Cerebellar nuclear complex (tissue), 1 donor: ENCODE measurements at places on chromosomes 12 and 14.

- DNase-seq = no peak
Observed at GRCh38 chr12:104985206-104985605, 910 bp upstream of the NOPCHAP1 start.

DNA sequence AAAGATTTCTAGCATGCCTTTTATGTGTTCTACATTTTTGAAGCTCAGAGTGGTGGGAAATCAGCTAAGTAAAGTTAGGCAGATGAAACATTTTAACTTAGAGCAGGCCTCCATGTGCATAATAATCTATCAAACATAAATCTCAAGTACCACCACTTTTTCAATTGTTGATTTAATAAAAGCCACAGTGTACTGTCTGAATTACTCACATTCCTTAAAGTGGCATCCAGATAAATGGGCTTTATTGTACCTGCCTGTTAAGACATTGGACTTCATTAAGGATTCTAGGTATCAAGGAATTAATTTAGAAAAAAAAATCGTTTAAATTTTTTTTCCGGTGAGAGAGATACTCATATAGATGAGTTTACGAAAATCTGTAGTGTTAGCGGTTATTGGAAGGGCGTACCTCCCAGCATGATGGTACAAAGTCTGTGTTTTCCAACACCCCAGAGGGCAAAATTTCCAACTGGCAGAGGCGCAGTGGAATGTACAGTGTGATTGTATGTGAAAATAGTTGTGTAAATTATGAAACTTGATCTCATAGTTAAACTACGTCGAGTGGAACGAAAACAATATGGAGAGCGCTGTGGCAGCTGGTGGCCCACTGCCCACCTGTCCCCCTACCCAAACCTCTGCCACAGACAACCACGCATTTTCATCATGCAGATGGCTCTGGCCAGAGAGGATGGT, 25.0 kb downstream of the ELK3 start:
- DNase-seq = no peak

GRCh38 chr12:118980407-118981014, 830 bp upstream of the SRRM4 start:
- DNase-seq = no peak

GRCh38 chr14:101495284-101495683, 66.0 kb upstream of the DIO3 start:
- no peak for DNase-seq

- DNase-seq = no peak
Observed at GRCh38 chr12:132194556-132194955, 50.3 kb downstream of the NOC4L start.

- no peak for DNase-seq
Observed at GRCh38 chr12:121949648-121950397, 31.4 kb downstream of the CFAP251 start.

DNA sequence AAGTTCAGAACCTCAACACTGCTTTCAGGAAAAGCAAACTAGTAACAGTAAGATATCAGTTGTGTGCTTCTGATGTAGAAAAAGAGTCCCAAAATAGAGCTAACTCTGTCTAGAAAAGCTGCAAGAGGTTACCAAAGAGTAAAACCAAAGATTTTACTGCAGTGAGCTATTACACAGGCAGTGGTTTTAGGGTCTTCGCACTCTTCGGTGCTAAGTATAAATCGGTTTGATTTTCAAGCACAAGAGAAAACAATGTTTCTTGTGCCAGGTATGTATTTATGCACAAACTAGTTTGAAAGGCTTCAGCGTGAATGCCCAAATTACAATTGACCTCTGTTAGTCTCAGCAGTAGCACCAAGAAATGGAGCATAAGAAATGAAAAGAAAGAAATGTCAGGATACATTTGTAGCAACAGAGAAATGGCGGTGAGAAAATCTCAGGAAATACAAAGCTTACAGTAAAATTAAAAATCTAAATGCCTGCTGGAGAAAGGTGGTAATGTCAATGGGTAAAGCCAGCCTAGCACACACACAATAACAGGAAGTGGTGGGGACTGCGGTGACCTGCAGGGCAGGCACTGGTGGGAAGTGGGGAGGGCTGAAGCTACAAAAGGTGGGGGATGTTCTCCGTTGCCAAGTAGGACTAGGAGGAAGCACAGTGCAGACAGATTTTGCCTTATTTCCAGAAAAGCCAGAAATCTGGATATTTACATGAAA, 18.0 kb upstream of the DYRK2 start:
- DNase-seq = no peak

DNA sequence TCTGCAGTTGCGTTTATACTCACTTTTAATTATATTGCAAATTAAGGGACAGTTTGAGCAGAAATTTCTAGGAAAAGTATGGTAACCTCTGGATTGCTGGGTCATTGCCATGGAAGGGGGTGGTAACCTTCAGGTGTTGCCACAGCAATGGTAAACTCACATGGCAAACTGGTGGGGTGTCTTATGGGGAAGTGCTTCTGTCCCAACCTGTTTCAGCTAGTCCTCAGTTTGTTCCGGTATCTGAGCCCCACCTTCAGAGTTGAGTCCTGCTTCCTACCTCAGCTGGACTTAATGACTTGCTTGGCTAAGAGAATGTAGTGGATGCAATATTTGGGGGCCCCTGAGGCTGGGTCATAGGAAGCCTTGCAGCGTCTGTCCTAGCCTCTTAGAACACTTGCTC, 7.3 kb upstream of the CLMN start:
- DNase-seq = no peak

DNA sequence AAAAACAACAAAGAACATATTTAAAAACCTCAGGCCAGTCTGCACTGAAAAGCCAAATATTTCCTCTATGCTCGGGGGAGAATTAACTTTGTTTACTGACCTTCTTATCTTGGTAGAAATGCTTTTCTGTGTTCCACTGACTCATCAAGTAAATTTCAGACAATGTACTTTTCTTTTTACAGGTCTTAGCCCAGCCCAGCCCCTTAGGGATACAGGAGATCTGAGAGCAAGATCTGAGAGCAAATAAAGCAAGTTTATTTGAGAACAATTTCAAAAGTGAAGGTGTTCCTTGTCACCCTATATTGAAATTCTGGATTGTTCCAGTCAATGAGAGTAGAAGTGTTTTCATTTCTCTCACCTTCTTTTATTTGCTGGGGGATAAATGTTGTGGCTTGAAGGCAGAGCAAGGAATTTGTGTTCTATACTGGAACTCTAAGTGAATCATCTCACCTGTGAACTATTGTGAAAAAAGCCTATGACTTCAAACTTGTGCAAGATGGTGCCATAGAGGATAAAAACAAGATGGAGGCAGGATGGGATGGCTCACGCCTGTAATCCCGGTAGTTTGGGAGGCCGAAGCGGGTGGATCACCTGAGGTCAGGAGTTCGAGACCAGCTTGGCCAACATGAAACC, 7.9 kb upstream of the GPRC5A start:
- no peak for DNase-seq

DNA sequence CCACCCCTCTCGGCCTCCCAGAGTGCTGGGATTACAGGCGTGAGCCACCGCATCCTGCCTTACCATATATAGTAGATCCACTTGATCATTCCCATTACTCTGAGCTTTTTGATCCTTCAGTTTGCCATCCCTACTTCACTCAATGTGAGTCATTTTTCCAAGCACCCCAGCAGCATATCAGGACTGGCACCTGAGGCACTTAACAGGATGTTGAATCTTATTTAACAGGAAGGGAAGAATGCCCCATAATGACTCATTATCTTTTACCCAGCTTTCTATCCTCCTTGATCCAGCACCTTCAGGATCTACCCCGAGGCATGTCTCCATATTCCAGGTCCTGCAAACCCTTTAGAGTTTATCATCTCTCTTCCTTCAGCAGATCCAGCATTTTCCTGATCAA, 84.9 kb upstream of the CMKLR1 start:
- no peak for DNase-seq

DNA sequence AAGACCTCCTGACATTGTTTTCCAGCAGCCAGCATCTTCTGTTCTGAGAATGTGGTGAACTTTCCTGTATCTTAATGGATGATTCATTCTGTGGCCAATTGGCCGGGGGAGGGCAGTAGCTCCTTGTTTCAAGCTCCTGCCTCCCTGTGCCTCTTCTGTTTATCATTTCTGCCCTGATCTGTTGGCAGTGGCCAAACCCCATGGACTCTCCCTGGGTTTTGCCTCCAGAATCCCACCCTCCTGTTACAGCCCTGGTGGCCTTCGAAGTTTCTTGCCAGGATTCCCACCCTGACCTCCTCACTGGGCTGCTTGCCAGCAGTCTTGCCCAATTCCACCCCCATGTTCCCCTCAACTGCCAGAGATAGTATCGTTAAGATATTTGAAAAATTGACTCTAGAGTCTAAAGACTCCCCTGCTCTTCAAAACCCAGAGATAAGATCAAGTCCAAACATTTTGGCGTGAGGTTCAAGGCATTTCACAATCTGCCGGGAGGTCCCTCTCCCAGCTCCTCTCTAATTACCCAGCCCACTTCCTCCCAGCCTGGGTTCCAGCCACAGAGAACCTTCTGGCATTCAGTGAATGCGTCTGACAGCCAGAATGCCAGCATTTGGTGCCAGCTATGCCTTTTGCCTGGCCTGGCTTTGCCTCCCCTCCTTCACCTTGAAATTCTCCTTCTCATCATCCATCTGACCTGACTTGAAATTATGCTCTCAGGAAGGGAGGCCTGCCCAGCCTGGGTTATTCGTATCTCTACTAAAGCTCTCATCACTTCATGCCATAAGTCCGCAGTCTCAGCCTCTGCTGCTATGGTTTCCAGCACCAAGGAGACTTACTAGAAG, 37.7 kb upstream of the TXNRD1 start:
- DNase-seq = no peak

DNA sequence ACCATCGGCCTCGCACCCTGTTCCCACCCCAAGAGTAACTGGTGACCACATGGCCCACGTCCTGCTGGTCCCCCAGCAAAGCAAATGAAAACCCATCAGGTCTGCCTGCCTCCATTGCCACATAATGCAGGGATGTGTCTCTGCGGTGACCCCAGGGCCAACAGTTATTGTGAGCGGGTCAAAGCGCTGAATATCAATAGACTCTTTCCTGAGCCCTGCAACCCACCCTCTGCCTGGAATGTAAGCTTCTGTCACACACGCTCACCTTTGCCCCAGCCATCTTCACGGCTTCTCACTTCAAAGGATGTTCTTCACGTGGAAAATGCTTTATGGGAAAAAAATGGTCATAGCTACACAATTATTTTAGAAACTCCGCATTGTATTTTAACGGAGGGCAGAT, 63.9 kb downstream of the FZD10 start:
- DNase-seq = no peak

GRCh38 chr14:100165376-100165775, 5.9 kb upstream of the DEGS2 start:
- no peak for DNase-seq

- DNase-seq = no peak
Observed at GRCh38 chr14:20415782-20416206, 2.5 kb upstream of the TEP1 start.

DNA sequence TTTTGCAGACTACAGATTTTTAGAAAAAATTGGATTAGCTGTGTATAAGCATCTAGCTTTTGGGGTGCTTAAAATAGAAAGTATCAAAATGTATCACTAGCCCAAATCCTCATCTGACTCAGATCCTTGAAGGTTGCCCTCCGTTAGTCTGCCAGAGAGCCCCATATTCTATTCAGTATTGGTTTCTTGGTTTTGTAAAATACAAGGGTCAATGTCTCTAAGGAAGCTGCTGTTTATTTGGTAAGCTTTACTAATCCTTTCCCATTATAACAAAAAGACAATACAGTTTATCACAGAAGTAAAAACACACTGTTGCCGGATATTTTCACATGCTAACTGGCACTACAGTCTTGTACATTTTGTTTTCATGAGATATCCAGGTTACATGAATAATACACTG, 92.8 kb upstream of the PTHLH start:
- DNase-seq = no peak

DNA sequence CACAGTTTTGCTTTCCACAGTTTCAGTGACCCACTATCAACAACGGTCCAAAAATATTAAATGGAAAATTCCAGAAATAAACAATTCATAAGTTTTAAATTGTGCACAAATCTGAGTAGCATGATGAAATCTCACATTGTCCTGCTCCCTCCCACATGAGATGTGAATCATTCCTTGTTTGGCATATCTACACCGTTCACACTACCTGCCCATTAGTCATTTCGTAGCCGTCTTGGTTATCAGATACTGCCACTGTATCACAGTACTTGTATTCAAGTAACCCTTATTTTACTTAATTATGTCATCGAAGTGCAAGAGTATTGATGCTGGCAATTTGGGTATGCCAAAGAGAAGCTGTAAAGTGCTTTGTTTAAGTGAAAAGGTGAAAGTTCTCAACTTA, 145.3 kb downstream of the SLC5A8 start:
- no peak for DNase-seq

GRCh38 chr14:35406506-35407305, 2.2 kb upstream of the NFKBIA start:
- no peak for DNase-seq

- DNase-seq = no peak
Observed at GRCh38 chr12:124780752-124781685, 82.6 kb downstream of the SCARB1 start.

- DNase-seq = no peak
Observed at GRCh38 chr14:35088514-35088913, 33.3 kb downstream of the PPP2R3C start.

DNA sequence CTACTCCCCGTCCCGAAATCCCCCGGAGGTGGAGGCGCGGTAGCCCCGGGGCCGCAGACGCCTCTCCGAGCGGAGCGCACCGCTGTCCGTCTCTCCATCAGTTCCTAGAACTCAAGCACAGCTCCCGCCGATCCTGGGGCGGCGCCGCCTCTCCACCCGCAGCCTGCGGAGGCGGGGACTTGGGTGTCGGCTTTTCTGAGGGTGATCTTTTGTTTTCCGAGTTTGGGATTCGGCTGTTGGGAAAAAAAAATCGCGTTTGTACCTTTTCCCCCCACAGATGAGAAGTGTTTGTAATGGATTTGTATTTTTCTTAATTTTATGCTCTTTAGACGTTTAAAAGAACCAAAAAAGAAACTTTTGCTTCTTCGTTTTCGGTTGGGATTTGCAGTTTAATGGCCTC, 26.6 kb downstream of the LRCOL1 start:
- DNase-seq = no peak

GRCh38 chr12:52811191-52812072, 2.5 kb downstream of the KRT4 start:
- DNase-seq = no peak

DNA sequence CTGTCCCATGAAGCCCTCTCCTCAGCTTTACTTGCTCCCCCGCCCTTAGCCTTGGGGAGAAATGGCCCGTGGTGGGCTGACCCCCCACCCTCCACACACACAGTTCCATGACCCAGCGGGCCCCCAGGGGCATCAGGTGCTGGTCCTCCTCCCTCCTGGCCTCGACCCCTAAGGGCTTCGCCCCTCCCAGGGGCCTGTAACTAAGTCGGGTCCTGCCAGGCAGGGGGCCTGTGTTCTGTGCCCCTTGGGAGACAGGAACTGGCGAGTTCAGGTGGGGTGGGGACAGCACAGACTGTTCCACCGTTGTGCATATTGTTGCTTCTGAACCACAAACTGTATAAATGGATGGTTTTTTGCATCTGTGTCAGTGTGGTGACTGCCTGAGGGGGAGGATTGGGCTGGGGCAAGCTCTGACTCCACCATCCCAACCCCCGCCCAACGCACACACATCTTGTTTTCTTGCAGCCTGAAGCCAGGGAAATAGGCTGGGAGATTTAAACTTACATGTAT, 8.8 kb downstream of the TAMALIN start:
- no peak for DNase-seq

GRCh38 chr12:108648371-108648770, 14.7 kb upstream of the SELPLG start:
- DNase-seq = no peak
